CD4-positive, alpha-beta T cell treated with Interleukin-15 for 1 hour (primary cell): ENCODE measurements at places on chromosomes 4 and X.
A peak's percentile ranks its signal among the peaks of the same experiment; 100 is the strongest.

- no peak for DNase-seq
These were observed 47.7 kb downstream of the MANBA start for GRCh38 chr4:102713096-102713495.

DNA sequence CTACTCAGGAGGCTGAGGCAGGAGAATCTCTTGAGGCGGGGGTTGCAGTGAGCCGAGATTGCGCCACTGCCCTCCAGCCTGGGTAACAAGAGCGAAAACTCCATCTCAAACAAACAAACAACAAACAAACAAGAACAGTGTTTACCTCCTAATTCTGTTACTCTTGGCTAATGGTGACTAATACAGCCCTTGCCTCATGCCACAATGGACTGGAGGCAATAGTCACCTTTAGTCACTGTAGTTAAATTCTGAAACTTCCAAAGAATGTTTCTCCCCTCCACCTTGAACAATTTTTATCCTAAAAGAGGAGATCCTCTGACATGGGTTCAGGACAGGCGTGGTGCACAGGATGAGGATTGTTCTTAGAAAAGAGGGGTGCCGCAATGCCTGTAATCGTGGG is 241.2 kb upstream of the CTSO start:
- no peak for DNase-seq

GRCh38 chr4:74540193-74540592 is 95.3 kb downstream of the AREG start:
- no peak for DNase-seq

GRCh38 chr4:123825596-123826291 is 429.1 kb downstream of the SPRY1 start:
- no peak for DNase-seq

GRCh38 chr4:157080605-157081004 is 4.7 kb downstream of the GLRB start:
- DNase-seq, result no peak

GRCh38 chr4:66034671-66035070 is 364.4 kb upstream of the EPHA5 start:
- no peak for DNase-seq

DNA sequence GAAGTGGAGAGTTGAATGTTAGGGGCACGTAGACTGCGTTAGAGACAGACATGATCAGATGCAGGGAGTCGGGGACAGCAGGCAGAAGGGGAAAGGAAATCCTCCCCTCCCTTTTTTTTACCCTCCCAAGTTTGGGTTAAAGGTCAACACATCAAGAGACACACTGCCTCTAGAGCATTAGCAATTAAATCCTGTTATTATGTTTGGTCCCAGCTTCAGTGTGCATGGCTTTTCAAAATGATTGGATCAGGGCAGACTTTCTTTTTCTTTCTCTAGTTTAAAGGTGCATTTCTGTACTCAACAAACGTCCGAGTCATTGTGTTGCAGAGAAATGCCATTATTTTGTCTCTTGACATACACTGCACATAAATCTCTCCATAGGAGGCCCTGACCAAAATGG is 63.9 kb downstream of the USP26 start:
- DNase-seq, result no peak

DNA sequence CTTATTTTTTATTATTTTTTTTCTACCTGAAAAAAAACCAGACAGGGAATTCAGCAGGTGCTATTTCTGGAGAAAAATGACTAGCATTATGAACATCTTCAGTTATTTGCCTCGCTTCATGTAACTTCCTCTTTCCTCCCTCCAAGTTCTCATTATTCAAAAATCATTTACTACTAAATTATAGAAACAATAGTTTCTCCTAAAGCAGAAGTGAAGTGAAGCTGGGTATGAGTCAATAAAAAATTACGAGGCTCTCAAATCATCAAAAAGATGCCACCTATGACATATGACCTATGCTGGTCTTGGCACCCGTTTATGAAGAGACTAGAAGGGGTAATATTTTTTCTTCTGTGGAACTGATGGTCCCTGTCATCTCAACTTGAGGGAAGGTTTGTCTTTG is 145.0 kb upstream of the AADAT start:
- DNase-seq, result no peak

- no peak for DNase-seq
These were observed 4.8 kb downstream of the C4orf54 start for GRCh38 chr4:99652596-99653436.

DNA sequence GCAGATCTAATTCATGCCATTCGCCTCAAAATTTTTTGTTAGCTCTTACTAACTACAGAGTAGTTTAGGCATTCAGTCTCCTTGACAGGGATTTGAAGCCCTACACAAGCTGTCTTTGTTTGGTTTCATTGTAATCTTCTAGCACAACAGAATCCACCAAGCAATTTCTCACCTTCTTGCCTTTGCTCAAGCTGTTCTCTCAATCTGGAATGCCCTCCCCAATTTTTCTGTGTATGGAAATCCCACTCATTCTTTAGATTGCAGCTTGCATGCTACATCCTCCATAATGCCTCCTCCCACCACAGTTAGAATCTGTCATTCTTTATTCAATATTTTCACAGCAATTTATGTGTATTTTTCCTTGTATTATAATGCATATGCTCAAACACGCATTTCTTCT is 63.7 kb downstream of the C4orf51 start:
- no peak for DNase-seq

- DNase-seq, result no peak
These were observed 68.6 kb downstream of the NHS start for GRCh38 chrX:17443556-17443955.

GRCh38 chrX:51421972-51422597 is 74.3 kb downstream of the NUDT11 start:
- no peak for DNase-seq

- DNase-seq, result no peak
These were observed 63.2 kb downstream of the QDPR start for GRCh38 chr4:17448689-17449088.

- no peak for DNase-seq
These were observed 91.3 kb downstream of the GPM6A start for GRCh38 chr4:175720722-175721121.

DNA sequence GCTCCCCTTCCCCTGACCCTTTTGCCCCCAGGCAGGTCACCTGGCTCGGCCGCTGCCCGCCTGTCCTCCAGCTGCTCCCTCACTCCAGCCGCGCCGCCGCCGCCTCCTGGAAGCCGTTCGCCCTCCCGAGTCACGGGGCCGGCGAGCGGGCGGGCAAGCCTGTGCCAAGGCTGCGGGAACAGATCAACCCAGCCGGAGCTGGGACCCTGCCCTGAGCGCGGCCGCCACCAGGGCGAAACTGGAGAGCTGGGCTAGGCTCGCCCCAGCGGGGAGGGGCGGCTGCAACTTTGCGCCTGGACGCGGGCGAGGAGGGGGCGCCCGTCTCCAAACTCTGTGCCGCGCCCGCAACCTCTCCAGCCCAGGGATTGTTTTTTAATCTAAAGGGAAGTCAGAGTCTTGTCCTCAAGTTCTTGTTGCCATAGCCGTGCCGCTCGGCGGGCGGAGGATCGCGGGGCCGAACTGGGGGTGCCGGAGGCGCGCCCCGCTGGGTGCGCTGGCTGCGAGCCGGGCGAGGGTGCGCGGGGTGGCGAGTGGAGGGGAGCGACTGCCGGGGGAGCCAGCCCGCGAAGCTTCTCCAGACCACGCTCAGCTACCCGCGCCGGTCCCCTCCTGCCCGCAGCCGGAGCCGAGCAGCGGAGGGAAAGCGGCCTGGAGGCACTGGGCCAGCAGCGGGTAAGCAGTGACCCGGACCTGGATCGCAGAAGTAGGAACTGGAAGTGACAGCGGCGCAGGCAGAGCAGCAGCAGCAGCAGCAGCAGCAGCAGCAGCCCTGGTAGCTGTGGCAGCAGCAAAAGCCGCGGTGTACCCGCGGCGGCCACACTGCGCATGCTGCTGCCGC is 13.4 kb downstream of the ARHGEF6 start:
- DNase-seq, result peak; percentile 58

GRCh38 chr4:116015062-116015461 is 901.6 kb upstream of the NDST4 start:
- DNase-seq, result no peak

- no peak for DNase-seq
These were observed 198.7 kb upstream of the ADAMTS3 start for GRCh38 chr4:72767618-72768302.

GRCh38 chr4:186537843-186538521 is 17.4 kb downstream of the MTNR1A start:
- no peak for DNase-seq

- no peak for DNase-seq
These were observed 273.2 kb upstream of the EMCN start for GRCh38 chr4:100790836-100791615.

GRCh38 chr4:101599620-101600019 is 190.9 kb upstream of the BANK1 start:
- no peak for DNase-seq

- DNase-seq, result no peak
These were observed 112.8 kb upstream of the EOLA2 start for GRCh38 chrX:150051096-150051495.

- no peak for DNase-seq
These were observed 1.4 kb downstream of the MAGED1 start for GRCh38 chrX:51894697-51895336.

GRCh38 chr4:2443956-2444740 is 24.8 kb upstream of the RNF4 start:
- no peak for DNase-seq

DNA sequence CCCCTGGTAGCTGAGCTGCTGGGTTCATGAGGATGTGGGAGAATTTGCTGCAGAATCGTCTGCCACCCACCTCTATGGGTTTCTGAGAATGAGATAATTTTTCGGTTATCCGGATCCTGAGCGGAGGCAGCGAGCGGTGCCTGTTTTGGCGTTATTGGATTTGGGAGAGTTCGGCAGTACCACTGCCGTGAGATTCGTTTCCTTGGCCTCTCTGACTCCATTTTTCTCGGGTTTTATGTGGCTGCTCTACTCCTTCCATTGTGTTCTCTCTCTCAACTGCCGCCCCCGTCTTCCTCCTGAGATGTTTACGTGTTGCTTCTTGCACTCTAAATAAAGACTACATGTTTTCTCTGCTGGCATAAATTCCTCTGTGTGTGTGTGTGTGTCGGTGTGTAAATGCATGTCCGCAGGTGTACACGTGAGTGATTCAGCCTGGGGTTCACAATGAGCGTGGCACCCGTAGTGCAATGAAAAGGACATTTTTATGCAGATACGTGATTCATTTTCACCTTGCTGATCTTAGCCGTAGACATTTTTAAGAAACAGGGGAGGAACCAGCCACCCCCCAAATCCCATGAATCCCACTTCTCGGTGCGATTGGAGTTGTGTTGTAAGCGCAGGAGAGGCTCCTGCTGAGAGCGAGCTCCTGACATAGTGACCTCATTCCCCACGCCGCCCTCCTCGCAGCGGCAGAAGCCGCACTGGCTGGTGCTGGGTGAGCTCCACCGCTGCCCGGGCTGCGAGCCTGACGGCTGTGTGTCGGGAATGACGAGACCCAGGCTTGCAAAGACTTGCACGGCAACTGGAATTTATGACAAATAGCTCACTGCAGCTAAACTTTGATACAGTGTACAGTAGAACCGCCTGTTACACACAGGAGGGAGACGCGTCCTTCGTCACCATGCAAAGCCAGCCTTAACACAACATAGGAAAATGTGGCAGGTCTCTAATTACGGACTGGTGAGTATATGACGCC is 82.2 kb downstream of the STOX2 start:
- DNase-seq, result no peak

GRCh38 chr4:147479786-147480185 is 1.1 kb upstream of the EDNRA start:
- no peak for DNase-seq

DNA sequence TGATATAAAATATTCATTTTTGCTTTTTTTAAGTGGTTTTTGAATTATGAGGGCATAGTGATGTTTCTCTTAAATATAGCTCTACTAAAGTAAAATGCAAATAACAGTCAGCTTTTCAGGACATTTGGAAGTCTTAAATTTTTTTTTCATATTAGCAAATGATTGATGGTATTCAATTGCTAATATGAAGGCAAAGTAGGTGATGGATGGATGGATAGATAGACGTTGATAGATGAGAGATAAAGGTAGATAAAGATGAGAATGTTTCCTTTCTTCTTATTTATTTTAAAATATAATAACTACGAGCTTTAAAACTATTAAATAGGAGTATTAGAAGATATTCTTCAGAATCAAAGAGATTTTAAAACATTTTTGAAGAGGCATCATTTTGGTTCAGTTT is 83.7 kb downstream of the FBXO8 start:
- no peak for DNase-seq

DNA sequence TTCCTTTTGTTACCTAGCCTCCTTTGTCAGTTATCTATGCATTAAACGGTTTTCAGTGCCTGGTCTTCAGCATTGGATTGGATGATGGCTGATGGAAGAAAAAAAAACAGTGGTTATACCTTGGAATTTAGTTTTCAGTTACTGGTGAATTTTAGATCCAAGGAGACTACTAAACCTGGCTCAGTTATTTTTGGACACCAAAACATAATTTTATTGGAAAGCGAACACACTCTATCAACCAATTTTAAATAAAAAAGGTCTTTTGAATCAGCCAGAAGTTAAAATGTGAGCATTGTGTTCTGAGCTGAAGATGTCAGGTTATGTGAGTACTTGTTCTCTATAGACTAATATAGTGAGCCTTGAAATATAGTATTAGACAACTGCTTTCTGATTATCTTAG is 32.1 kb downstream of the FGF2 start:
- DNase-seq, result no peak

DNA sequence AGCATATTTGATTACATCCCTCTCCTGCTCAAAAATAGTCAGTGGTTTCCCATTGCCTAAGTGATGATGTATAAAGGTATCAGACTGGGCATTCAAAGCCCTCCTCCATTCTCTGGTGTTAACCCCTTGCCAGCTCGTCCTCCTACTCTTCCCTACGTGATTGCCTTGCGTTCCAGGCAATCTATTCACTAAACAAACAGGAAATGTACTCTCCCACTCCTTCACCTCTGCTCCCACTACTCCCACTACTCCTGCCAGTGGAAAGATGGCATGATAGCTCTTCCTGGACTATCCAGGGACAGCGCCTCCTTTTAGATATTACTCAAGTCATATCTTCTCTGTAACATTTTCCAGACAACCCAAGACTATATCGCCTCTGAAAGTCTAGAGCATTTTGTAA is 5.8 kb downstream of the DGAT2L6 start:
- DNase-seq, result no peak

- DNase-seq, result no peak
These were observed 110.7 kb upstream of the ADRA2C start for GRCh38 chr4:3655485-3655884.

GRCh38 chr4:52107336-52107735 is 56.2 kb downstream of the SPATA18 start:
- no peak for DNase-seq

DNA sequence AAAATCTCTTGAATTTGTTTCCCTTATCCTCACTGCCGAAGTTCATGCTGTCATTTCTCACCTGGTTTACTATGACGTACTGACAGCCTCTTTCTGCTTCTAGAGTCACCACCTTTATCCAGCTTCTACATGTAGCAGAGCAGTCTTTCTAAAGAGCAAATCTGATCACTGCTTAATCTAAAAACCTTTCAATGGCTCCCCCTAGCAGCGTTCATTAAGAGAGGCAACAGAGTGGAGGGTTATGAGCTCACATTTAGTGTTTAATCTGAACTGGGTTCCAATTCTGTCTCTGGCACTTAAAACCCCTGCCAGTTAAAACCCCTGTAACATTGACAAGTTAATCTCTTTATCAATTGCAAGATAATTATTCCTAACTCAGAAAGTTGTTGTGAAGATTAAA is 4.4 kb downstream of the RBPJ start:
- peak; percentile 22 for DNase-seq

GRCh38 chr4:6369924-6370645 is 100.4 kb downstream of the WFS1 start:
- no peak for DNase-seq

- no peak for DNase-seq
These were observed 5.9 kb upstream of the PITX2 start for GRCh38 chr4:110628663-110629213.

GRCh38 chr4:153344131-153345011 is at the start of gene MND1:
Gene MND1 (plus strand): TSS chr4:153344688. CDS start chr4:153344738, 50 bp downstream.
- DNase-seq, result peak; percentile 84
